ENCODE measurements at places on chromosomes 16 and 17.
A peak's percentile ranks its signal among the peaks of the same experiment; 100 is the strongest.

- DNase-seq, result no peak
These were observed 110.4 kb downstream of the CMIP start for GRCh38 chr16:81554979-81555378.

DNA sequence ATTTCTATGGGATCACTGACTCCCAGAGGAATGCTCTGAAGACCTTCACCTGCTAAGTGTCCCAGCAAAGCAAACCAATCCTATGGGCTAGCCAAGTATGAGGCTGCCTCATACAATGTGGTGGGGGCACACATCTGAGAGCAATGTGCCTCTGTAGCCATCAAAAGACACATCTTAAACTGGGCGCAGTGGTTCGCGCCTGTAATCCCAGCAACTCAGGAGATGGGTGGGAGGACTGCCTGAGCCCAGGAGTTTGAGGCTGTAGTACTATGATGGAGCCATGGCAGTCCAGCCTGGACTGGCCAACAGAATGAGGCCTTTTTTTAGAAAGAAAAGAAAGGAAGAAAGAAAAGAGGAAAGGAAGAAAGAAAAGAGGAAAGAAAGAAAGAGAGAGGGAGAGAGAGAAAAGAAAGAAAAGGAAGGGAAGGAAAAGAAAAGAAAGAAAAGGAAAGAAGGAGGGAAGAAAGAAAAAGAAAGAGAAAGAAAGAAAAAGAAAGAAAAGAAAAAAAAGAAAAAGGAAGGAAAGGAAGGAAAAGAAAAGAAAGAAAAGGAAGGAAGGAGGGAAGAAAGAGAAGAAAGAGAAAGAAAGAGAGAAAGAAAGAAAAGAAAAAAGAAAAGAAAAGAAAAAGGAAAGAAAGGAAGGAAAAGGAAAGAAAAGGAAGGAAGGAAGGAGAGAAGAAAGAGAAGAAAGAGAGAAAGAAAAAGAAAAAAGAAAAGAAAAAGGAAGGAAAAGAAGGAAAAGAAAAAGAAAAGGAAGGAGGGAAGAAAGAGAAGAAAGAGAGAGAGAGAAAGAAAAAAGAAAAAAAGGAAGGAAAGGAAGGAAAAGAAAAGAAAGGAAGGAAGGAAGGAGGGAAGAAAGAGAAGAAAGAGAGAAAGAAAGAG lies 430.3 kb downstream of the SLC39A11 start:
- DNase-seq, result no peak

DNA sequence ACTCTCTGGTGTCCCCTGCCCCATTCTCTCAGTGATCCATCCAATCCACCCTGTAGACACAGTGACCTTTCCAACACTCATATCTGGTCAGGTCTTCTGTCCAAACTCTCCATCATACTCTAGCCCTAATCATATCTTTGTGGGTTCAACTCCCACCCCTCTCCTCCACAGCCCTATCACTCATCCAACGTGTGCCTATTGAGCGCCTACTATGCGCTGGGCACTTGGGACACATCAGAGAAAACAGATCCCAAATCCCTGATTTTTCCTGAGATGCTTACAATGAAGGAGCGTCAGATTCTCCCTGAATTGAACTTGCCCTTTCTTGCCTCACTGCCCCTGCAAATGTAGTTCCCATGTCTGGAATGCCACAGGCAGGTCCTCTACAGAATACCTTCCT lies 1.8 kb downstream of the DCTPP1 start:
- DNase-seq, result no peak

DNA sequence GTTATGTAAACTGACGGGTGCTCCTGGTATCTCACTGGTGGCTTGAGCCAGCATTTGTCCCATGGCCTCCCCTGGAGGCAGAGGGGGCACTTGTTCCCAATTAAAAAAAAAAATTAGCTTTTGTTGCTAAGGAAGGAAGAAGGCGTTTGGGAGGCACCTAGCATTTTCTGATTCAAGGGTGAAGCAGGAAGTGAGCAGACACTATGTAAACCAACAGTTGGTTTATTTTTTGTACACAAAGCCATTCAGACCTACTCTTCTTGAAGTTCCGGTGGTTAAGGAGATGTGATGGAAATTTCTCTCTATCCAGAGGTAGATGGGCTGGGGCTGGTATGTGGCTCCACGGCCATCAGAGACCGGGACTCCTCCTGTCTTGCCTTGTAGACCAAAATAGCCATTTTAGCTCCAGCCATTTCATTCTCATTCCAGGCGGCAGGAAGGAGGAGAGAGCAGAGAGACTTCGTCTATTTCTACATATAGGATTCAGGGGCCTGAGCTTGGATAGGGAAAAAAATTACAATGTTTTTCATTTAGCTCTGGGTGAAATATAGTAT lies 103.0 kb downstream of the SNX29 start:
- no peak for DNase-seq

DNA sequence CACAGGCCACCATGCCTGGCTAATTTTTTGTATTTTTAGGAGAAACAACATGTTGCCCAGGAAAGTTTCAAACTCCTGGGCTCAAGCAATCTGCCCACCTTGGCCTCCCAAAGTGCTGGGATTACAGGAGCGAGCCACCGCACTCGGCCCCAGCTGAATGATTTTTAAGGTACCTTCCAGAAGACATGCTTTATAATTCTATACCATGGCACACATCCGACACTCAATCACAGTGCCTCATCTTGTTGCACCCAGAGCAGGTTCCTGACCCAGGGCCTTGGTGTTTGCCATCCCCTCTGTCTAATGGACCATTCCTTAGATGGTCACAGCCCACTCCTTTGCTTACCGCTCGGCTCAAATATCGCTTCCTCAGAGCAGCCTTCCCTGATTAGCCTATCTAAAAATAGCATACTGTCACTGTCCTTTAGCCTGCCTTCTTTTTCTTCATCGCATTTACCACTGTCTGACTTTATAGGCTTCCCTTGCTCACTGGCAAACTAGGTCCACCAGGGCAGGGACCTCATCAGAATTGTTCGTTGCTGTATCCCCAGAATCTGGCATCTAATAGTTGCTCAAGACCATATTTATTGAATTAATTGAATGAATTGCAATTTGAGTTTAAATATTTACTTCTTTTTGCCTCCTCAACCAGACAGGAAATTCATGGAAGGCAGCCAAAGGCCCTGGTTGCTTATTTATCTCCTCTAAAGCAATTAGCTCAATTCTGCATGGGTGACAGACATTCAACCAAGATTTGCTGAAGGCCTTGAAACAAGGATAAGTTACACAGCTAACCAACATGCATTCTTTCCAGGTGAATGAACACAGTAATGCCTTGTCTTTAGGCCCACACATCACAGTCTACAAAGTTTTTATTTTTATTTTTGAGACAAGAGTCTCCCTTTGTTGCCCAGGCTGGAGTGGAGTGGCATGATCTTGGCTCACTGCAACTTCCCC lies 6.3 kb upstream of the TENT4B start:
- no peak for DNase-seq

GRCh38 chr16:67993207-67994039 lies 5.9 kb downstream of the DPEP2 start:
- DNase-seq, result peak; percentile 88

DNA sequence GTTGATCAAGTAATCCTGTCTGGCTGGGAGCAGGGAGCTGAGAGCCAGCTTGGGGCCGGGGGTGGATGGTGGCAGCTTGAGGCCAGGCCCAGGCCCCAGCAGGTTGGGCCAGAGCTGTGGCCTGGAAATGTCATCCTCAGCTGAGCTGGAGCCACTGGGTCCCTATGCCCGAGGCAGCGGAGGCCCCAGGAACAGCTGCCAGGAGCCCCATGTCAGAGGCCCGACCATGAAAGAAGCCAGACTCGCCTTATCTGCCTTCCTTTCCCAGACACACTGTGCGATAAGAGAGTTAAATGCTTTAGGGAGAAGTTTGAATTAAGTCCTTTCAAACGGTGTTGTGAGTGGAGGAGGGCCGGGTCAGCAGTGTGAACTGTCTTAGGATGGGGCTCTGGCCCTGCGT lies 3.5 kb downstream of the SMTNL2 start:
- DNase-seq, result no peak

DNA sequence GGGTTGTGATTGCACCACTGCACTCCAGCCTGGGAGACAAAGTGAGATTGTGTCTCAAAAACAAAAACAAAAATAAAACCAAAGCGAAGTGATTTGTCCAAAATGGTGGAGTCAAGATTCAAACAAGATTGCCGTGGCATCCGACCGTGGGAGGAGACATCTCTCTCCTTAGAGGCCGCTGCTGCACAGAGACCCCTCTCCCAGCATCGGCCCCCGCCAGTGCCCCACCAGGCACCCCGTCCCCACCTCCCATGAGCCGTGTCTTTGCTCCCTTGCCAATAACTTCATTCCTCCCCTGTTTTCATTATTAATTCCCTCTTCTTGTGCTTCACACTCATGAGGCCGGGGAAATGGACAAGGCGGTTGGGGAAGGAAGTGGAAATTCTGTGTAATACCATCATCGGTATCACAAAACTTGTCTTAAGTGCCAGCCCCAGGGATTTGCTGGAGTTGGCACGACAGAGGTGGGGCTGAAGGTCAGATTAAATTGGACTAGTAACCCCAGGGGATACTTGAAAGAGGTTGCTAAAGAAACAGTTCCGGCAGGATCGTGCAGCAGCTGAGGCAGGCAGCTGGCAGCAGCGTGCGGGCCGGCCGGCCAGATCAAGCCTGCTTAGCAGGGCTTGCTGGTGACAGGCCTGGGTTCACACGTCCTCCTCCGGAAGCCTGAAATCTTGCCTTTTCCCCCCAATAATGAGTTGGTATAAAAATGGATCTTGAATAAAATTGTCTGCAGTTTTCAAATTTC lies 66.8 kb downstream of the RTN4RL1 start:
- DNase-seq, result no peak

- DNase-seq, result no peak
These were observed 14.2 kb downstream of the SNX20 start for GRCh38 chr16:50666658-50667496.

DNA sequence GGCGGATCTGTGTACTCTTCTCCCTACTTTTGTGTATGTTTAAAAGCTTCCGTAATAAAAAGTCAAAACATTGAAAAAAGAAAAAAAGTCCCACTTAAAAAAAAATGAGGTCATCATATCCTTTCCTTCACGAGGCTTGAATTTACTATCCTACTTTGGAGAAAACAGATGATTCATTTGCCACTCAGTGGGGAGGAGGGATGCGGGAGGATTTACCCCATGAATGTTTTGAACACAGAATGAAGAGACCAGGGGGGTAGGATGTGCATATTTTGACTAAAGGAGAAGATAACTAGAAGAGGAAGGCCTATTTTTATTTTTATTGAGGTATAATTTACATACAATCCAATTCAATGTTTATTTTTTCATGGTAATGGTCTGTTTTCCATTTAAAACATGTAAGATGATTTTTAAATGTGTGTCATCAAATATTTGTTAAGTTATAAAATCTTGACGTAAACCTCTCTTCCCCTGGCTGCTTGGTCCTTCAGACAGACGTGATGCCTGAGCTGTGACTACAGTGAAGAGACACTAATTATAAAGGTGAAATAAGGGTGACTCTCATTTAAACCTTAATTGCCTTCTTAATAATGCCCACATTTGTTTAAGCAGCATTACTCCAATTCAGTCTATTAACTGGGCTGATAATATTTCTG lies 135.4 kb upstream of the AXIN2 start:
- no peak for DNase-seq

DNA sequence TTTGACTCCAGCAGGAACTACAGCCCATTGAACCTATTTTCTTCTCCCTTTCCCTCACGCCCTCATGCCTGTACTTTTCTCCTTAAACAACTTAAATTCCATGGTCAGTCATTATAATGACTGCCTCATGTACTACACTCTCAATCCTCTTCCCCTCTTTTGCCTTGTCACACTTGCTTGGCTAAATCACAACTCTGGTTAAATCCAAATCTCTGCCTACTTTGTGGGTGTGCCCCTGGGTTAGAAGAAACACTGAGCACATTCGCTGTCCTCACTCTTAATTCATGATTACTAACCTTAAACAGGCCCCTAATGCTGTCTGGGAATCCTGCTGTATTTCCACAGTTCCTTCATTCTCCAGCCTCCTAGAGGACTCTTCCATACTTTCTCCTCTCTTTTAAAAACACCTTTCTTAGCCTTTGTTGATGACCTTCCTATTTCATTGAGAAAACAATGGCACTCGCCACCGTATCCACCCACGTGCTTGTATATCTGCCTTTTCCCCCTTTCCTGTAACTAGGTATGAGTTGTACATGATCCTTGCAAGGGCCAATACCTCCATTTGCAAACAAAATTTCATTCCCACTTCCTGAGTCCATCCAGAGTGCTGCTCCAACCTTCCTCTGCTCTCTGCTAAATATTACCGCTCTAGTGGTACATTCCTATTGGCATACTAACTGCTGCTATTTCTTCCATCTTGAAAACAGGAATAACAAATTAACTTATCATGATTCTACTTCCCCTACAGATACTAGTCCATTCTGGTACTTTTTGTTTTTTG lies 28.9 kb downstream of the ZNRF1 start:
- DNase-seq, result no peak
